Vein endothelial cell (primary cell): ENCODE measurements at places on chromosomes 5 and 9. TPM values are rescaled to one million over a fixed set of nuclear protein-coding genes. Genes with fewer than 3 reads are reported as not detected.

The TRPM3 gene
- total RNA-seq: under 0.01 and 0.48 TPM in 2 replicates

The CCDC187 gene
- total RNA-seq: not detected in 2 replicates

The ZDHHC12 gene
- 39.0 and 46.1 TPM in 2 replicates for total RNA-seq

The RNF183 gene
- not detected in 2 replicates for total RNA-seq
